ENCODE measurements at places on chromosomes 4 and X.

GRCh38 chrX:101257448-101258258 lies 33.5 kb downstream of the TAF7L start:
- DNase-seq = no peak

GRCh38 chr4:110059556-110060191 lies 138.7 kb downstream of the ELOVL6 start:
- no peak for DNase-seq

DNA sequence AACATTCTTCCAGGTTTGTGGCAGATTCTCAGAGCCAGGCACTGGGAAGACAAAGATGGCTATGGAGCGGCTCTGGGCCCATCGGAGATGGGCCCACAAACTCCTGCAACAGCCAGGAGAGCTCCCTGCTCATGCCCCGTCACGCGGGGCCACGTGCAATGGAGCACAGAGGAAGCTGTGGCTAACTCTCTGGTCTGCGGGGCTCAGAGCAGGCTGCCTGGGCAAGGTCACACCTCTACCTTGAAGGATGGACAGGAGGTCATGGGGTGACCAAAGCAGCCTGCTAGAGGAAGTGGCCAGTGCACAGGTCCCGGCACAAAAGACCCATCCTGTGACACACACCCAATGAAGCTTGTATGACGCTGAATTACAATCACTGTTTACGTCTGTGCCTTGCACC lies 45.2 kb downstream of the C4orf50 start:
- no peak for DNase-seq

GRCh38 chr4:176358083-176358469 lies 38.3 kb downstream of the SPCS3 start:
- no peak for DNase-seq

GRCh38 chr4:81884986-81885385 lies 413.3 kb upstream of the RASGEF1B start:
- no peak for DNase-seq

DNA sequence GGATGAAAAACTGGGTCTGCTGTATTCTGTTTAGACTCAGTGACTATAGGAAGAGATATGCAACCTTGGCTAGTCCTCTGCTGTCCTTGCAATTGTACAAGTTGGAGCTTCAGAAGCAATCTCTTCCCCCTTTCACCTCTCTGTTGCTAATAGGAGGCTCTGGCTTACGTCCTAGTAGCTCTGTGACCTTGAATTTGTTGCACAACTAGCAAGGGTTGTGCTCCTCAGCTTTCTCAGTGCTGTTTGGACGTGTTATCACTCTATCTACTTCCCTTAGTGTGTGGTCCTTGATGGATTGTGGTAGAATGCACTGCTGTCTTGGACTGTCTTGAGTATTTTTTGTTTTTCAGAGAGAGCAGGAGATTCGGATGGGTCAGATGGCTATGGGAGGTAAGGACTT lies 3.4 kb upstream of the ITGB1BP2 start:
- no peak for DNase-seq

DNA sequence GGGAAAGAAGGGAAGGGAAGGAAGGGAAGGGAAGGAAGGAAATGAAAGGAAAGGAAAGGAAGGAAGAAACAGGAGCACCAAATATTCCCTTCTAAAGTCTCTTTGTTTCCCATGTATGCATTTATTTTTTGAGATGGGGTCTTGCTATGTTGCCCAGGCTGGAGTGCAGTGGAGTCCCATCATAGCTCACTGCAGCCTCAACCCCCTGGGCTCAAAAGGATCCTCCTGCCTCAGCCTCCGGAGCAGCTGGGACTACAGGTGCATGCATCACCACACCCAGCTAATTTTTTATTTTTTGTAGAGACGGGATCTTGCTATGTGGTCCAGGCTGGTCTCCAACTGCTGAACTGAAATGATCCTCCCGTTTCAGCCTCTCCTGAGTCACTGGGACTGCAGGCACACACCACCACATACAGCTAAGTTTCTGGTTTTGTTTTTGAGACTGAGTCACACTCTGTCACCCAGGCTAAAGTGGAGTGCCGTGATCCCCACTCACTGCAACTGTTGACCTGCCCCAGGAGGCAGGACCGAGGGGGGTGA lies 102.8 kb downstream of the CRLF2 start:
- DNase-seq = no peak

DNA sequence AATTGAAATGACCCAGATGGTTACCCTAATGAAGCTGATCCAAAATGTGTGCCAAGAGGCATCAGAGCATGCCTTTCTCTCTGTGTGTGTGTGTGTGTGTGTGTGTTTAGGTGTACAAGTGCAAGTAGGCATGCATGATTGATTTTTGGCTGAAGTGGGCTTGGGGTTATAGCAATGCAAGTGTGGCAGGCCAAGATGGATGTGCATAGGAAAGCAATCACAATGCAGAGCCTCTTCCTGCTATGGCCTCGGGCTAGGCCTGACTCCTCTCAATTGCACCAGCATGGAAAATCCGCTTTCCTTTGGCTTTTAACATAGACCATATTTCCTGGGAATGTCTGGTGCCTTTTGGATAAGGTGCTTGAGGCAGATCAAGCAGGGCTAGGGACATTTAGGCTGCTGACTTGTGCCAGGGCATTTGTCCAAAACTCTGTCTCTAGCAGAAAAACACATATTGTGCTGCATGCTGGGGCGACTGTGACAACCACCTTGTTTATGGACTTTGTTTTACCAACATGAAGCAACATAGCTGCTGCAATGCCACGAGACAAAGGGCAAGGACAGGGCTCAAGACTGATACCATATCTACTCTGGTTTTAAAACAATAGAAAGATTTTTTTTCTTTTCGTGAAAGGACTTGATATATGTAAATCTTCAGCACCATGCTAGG lies 395.7 kb downstream of the RAPGEF2 start:
- no peak for DNase-seq

- DNase-seq = no peak
Measured at GRCh38 chrX:154484255-154485149, 1.9 kb downstream of the UBL4A start.

GRCh38 chr4:58502839-58503238 lies 1392.7 kb upstream of the IGFBP7 start:
- no peak for DNase-seq

GRCh38 chrX:25721564-25721963 lies 416.6 kb upstream of the MAGEB18 start:
- DNase-seq = no peak
